Occipital lobe (tissue), 3 donors: ENCODE measurements at places on chromosomes 12 and 14. TPM values are rescaled to one million over a fixed set of nuclear protein-coding genes. Genes with fewer than 3 reads are reported as not detected.

Gene LUM
- total RNA-seq: 20.1 TPM

Gene C12orf50
- total RNA-seq: not detected

Gene DNAJC22
- 0.78 TPM for total RNA-seq

Gene AICDA
- total RNA-seq: not detected

Gene TAS2R20
- 22.9 TPM for total RNA-seq

Gene PPM1H
- total RNA-seq: 10.6 TPM

DNA sequence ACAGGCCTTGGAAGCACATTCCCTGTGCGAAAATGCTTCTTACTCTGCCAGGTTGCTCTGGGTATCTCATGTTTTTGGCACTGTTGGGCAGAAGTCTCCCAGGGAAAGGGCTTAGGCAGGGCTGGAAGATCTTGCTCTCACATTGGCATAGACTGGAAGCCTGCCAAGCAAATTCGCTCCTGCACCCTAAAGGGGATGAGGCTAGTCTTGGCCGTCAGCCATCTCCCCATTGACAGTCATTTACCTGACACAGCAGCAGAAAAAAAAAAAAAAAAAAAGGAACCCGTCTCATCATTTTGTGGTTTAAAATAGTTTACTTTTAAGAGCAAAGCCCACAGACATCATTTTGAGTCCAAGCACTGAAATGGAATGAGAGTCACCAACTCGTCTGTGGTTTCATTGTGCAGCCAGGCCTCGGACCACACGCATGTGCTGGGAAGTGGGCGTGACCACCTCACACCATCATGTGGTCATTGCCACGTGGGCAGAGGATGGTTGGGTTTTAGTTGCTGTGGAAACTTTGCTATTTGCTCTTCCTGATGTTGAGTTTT, 84.8 kb downstream of the NRXN3 start:
- DNase-seq: no peak

- no peak for DNase-seq
Observed at GRCh38 chr12:131114271-131114670, 160.6 kb downstream of the ADGRD1 start.

DNA sequence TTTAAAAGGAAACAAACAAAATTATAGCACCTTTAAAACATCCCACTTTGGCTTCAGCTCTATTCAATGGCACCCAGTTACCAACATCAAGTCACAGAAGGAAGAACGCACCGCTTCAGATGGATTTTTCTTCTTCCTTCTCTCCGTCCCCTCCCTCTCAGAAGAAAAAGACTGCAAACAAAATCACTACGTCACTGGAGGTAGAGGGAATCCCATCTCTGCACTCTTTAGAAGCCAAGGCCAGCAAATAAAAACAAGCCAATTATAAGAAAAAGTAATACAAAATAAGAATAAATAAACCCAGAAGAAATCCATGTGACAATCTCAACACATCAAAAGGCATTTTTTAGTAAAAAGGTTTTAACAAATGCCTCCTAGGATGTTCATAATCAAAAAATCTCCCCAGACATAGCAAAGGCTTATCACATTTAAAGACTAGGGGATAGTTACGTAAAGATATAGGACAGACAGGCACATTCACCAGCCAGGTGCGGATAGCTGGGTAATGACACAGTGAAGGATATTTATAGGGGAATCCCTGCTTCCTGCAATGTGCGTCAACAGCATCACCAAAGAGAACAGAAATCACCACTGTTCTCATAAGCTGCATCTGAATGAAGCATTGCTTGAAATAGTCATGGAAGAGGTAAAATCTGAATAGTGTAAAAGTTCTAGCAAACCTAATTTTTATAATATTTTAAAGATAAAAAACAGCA, 89.4 kb downstream of the R3HDM2 start:
- DNase-seq: peak; percentile 22

DNA sequence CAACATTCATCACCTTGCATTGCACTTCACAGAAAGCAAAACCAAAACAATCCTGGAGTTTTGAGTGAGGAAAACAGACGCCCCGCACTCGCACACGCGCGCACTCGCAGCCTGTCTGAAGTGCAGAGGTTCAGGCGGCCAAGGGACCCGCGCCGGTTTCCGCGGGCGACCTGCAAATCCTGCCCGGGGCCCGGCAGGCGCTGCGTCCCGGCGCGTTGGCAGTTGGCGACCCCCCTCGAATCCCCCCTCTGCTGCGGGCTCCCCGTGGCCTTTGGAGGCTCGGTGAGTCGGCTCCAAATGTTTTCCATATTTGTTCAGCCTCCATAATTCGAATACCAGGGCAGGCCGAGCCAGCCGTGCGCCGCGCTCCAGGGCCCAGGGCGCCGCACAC, at the start of gene SSPN:
Gene SSPN (plus strand): TSS at position 324 of the 391 bp plus-strand sequence. CDS start 100 bp downstream, outside the sequence.
- peak; percentile 64 for DNase-seq

DNA sequence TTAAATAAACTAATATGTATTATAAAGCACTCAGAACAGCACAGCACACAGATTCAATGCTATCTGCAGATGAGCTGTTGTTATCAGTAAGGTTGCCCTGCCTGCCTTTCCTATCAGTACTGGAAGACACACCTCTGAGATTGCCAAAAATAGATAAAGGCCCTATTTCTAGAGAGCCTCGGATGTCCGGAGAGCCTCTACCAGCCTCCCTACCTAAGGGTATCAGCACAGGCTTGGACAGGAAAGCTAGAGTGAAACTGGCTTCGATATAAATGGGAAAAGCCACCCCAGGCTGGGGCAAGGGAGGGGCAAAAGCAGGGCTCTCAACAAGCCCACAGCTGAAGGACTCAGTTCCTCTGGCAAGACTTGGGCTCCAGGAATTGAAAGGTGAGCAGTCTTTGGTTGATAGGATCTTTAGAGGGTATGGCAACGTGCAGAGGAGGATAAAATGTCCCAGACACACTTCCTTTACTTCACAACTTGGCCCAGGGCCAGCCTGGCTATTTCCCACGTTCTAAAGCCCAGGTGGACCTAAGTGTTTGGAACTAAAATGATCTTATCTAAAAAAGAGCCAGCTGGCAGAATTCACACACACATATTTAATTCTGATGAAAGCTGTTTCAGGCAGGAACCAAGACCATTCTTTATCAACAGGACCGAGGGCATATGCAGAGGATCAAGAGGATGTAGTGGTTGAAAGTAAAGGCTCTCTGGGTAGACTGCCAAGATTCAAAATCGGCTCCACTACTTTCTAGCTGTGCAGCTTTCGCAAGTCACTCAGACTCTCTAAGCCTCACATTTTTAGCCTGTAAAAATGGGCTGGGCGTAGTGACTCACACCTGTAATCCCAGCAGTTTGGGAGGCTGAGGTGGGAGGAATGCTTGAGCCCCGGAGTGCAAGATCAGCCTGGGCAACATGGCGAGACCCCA, 37.8 kb upstream of the ITPR2 start:
- no peak for DNase-seq

DNA sequence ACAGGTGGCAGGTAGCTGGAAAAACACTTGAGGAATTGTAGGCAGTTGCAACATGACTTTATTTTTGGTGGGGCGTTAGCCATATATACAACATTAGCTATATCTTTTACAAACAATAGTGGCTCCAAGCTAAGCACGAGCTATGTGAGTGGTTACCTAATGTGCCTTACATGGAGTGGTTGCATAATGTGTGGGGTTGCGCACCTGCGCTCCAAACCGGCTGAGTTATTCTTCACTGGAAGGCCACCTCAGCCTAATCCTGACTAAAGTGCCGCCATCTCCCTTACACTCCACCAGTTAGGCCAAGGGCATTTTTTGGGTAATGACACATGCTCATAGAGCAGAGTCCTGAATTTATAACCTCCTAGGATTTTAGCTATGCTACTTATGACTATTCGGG, 31.8 kb upstream of the G2E3 start:
- no peak for DNase-seq

DNA sequence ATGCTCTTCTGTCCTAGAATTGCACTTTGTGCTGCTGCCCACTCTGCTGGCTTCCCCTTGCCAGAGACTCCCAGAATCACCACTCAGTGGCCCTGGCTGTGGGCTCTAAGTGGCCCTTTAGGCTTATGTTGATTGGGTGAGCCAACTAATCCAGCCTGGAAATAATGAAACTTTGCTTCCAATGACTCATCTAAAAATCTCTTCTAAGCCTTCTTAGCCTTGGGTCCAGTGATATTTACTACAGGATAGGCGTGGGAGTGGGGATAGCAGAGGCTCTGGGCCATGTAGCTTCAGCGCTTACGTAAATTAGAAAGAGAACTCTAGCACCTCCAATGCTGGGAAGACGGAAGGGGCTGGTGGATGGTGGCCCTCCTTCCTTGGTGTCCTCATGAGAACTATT, 137.9 kb downstream of the TTC8 start:
- no peak for DNase-seq

DNA sequence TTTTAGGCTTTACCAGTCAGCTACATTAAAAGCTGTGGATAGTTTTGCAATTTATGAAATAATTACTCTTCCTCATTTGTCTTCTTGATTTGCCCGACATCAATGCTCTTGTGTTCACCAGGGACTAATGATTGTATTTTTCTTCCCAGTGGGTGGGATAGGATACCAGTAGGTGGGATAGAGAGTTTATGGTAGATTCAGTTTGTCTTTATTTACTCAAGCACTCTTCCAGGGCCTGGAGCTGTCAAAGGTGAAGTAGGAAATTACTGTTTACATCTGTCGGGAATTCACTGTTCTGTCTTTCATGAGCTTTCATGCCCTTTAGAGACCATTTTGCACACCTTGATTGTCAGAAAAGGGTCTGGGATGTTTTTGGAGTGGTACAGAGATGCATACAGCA, 36.6 kb downstream of the ETV6 start:
- no peak for DNase-seq

DNA sequence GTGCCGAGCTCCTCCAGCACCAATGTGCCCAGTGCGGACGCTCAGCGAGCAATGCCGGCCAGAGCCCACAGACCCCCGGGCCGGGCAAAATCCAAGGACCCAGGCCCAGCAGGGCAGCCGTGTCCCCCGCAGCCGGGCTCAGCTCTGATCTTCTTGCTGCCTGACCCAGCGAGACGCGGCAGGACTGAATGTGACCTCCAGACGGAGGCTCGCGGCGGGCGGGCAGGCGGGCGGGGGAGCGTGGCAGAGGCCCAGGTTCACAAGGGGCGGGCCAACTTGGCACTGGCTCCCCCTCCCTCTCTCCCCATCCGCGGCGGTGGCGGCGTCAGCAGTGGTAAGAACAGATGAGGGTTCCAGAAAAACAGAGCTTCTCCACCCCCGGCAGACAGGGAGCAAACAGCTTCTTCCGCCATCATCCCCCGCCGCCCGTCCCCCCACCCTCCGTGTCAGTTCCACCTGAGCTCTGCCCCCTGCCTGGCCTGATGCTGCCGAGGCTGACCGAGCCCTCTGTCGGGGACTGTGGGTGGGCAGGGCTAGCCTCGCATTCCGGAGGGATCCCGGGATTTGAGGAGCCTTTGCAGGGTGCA, 94.3 kb downstream of the RFLNA start:
- DNase-seq: peak; percentile 84

DNA sequence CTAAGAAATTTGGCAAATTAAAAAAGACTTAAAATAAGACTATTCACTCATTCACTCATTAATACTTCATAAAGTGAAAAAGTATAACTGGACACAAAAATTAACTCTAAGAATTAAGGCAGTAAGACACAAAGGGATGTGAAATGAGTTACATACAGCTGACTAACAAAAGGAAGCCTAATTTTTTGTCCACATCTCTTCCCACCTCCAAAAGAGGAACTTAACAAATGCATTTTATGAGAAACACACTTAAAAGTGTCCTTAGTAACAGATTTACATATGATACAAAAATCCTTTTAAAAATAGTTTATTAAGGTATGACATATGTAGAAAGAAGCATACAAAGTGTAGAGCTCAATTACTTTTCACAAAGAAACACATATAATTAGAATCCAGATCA, 88.9 kb downstream of the NUMB start:
- DNase-seq: no peak

DNA sequence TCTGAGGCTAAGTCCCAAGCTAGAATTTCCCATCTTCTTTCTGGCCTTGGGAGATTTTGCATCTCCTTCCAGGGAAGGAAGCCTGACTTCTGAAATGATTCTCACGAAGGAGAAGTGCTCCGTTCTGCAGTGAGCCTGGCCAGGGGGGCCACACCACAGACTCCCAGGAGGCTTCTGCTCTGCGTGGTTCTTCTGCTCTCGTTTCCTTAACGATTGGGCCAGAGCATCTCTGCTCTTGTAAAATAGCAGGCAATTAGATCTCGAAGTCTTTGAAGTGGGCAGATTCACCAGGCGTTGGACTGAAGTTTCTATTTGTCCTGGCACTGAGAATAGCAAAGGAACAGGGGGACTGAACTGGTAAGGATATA, 6.7 kb upstream of the BATF start:
- no peak for DNase-seq

GRCh38 chr12:77599782-77600467, 230.8 kb upstream of the NAV3 start:
- DNase-seq: no peak

DNA sequence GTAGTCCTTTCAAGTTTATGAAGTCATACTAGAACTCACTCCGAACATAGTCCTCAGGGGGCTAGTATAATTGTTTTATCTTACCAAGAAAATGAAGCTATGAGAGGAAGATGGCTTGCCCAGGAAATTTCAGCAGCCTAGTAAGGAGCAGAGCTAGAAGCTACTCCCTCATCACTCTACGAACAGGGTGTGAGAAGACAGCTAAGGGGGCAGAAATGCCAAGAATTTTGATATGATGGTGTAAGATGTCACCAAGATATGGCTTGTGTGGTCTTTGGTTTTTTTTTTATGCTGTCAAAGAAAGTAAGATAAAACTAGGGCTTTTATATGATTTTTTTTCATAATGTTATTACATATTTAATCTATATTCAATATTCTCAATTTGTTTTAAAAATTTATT, 47.6 kb downstream of the PRICKLE1 start:
- no peak for DNase-seq

DNA sequence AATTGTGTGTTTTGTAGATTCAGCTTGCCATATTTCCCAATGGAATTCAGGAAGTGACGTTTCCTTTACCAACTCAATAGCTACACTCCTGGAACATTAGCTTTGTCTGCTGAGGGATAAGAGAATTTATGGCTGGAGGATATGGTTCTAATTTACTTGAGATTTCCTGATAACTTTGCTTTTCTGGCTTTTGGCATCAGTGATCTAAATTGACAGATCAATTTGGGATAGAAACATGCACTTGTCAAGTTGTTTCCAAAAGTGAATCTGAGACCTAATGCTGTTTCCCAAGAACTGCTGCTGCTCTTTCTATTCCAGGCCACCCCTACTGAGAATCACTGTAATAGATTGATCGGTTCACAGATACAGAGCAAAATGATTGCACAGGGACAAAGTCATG, 43.2 kb downstream of the MGAT4C start:
- DNase-seq: no peak
